ENCODE measurements at places on chromosomes 5 and 9.

DNA sequence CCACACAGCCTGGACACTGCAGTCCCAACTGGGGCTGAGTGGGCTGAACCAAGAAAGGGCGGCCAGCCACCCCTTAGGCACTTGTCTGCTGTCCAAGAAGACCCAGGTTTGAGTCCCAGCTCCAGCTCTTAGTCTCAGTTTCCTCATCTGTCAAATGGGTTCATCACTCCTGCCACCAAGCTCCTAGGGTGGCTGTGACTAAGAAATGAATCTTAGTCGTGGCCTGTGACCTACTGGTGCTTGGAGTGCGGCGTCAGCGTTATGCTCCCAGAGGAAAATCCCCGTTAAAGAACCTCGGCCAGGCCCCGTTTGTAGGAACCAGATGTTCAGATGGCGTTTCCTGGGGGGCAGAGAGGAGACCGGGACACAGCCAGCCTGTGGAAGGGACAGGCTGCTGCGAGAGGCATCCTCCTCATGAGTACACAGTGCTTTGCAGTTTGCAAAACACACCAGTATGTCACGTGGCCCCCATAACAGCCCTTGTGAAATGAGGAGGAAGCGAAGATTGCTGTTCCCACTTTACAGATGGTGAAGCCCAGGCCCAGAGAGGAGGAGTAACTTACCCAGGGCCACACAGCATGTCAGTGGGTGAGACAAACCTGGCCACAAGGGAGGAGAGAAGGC is 3.3 kb downstream of the FIBCD1 start:
- no peak for DNase-seq

DNA sequence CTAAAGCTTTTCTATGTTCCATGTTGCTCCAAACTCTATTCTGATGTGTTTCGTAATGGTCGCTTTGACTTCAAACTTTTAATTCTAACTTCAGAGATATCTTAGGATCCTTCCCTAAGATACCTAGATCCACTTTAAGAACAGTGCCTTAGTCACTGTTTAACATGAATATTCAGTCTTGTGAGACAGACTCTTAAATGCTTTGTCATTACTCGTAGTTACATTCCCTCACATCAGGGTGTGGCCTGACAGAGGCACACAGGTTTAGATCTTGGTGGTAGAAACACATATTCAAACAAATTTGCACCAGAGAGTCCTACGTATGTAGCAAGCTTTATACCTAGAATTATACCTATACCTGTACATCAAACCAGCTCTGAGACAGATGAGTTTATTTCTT is 687.0 kb upstream of the C9orf72 start:
- DNase-seq = no peak

DNA sequence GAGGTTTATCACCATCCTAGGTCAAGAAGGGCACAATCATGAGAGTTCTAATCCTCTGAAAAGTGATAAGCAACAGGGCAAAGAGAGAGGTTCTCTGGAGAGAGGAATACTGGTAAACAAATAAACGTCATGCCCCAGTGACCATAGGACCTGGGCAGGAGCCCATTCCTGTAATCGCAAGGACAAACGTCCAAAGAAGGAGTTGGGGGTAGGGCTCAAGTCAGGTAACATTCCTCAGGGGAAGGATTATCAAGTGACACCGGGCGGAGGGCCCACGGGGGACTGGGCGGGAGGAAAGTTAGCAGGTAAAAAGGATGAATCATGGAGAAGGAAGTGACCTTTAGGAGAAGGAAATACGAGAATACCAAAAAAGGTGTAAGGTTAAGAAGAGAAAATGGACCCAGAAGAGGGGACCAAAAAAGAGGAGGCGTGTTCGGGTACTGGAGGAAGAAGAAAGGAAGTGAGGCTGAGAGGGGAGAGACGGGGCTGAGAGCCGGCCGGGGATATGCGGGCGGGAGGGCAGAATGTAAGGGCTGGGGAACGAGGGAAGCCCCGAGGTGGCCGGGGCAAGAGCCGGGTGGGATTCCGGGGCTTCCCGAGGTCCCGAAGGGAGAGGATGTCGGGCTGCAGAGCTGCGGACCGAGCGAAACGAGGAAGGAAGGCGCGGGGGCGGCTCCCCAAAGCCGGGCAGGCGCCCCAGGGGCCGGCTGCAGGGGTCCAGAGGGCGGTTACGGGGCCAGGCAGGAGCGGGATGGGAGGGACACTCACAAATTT is 583 bp downstream of the DIAPH1 start:
- DNase-seq = peak; percentile 79

GRCh38 chr5:62791059-62791458 is 212.4 kb downstream of the LRRC70 start:
- no peak for DNase-seq

- no peak for DNase-seq
These were observed 11.5 kb upstream of the SHOC1 start for GRCh38 chr9:111806259-111806658.

- DNase-seq = no peak
These were observed 100.2 kb upstream of the IL12B start for GRCh38 chr5:159430361-159431012.

DNA sequence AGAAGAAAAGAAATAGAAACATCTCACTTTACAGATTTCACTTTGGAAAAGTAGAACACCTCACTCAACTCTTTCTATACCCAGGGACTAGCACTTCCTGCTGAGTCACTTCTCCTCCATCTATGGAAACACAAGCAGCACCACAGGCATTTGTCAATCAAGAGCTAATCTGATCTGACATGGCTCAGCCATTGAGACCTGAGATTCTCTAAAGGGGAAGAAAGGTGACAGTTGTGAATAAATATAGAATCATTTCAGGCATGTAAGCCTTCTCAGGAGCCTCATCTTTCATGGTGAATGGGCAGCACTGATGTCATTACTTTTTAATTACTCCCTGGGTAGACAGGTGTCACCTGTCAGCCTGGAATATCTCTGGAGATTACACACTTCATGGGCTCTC is 559.8 kb downstream of the HINT1 start:
- DNase-seq = no peak

DNA sequence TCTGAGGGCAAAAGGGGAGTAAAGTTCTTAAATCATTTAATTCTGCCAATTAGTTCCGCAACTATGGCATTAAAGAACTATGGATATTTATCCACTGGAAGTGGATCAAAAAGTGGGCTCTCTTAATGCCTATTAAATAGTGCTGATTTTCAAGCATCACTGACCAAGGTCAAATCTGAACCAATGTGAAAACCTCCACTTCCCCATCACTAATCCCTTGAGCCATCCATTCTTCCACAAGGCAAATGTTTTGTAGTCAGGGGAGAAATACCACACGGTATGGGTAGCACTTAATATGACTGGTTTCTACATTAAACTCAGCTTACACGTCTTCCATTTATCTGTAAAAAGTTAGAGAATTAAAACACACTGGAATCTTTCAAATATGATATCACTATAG is 57.6 kb downstream of the MLLT3 start:
- no peak for DNase-seq

- no peak for DNase-seq
These were observed 30.8 kb upstream of the SLC12A2 start for GRCh38 chr5:128052780-128053179.

- DNase-seq = no peak
These were observed 384.7 kb upstream of the ZNF462 start for GRCh38 chr9:106478312-106478711.

DNA sequence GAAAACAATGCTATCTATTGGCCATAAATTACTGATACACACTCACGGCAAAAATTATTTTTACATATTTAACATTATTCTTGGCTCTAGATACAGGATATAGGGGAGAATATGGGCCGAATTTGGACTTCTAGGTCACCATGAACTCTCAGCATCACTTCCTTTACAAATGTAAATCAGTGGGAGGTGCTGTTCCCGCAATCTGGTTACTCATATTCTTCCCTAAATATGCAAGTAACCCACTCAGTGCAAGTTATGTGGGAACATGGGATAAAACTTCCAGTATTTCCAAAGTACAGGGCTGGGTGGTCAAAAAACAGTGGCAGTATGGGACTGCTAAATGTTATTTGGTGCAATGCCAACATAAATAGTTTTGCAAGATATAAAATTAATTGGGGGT is 145.6 kb downstream of the PPP2R2B start:
- no peak for DNase-seq

GRCh38 chr9:120532475-120532874 is 47.5 kb downstream of the CDK5RAP2 start:
- DNase-seq = no peak

GRCh38 chr5:140251527-140251973 is 51.4 kb downstream of the PFDN1 start:
- peak; percentile 79 for DNase-seq

DNA sequence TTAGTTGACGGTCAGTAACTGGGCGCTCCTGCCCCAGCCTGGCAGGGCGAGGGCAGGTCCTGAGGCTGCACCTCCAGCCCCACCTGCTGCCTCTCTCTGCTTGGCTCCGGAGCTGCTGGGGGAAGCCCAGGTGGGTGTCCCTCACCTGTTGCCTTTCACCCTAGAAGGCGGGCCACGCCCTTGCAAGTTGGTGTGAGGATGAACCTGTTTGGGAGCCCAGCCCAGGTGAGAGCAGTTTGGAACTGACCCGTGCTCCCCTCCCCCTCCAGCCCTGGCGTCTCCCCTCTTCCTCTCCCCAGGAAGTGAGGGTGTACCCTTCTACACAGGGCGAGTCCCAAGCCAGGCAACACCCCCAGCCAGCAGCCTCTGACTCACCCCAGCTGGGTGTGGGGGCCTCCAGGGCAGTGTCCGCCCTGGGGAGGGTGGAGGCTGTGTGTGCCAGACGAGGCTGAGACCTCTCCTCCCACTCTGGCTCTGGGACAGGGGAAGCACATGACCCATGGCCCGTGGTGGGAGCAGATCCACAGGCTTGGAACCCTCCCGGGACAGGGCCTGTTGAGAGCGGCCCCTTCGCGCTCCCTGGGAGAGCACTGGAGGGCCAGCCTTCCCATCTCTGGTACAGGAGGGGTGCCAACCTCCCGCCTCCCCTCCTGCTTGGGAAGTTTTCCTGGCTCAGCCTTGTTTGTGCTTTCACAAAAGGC is 10.4 kb downstream of the LRRC8A start:
- no peak for DNase-seq

DNA sequence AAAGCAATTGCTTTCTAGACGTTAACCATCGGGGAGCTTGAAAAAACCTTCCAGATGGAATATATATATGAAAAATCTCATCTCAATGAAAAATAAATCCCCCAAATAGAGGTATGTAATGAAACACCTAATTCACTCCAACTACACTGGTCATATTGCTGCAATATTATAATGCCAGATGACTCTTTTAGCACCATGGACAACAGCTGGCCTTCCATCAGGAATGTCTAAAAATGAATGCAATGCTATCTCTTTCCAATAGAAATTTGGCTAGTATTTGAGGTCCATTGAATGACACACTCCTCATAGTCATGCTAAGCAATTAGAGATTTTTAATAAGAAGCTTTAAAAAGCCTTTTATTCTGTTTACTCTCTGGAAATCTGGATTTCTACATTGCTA is 340.2 kb upstream of the BRINP1 start:
- no peak for DNase-seq

DNA sequence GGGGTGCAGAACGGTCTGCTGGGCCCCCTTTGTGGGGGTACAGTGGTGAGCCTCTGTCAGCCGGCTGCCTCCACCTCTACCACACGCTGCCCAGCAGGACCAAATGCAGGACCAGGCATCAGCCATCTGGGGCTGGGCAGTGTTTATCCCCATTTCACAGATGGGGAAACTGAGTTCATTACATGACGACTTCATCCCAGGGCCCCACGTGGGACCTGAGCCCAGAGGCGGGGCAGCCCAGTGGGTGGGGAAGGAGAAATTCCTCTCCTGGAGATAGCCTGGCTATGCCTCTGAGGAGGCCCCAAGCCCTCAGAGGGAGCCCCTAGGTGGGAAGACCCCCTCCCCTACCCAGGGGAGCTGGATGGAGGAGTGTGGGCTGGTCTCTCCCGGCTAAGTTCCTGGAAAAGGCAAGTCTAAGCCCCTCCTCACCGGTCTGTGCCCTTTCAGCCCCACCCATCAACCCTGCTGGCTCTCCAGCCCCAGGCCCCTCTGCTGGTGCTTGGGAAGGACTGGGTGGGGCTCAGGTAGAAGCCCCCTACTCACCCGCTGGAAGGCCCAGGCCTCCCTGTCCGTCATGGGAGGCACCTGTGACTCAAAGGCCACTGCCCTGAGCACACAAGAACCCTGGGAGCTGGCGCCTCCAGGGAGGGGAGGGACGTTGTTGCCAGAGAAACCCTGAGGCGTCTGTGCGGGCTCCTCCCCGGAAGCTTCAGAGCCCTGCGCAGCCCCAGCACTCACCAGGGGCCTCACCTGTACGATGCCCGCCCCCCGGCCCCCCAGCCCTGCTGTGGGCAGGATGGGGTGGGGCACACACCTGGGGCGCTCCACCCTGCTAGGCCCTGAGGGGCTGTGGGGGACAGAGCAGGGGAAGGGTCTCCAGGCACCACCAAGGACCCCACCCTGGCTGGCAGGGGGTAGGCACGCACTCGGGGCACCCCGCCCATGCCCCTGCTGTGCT is 7.4 kb upstream of the CCDC187 start:
- no peak for DNase-seq

- no peak for DNase-seq
These were observed 24.4 kb upstream of the COL5A1 start for GRCh38 chr9:134617246-134617645.

DNA sequence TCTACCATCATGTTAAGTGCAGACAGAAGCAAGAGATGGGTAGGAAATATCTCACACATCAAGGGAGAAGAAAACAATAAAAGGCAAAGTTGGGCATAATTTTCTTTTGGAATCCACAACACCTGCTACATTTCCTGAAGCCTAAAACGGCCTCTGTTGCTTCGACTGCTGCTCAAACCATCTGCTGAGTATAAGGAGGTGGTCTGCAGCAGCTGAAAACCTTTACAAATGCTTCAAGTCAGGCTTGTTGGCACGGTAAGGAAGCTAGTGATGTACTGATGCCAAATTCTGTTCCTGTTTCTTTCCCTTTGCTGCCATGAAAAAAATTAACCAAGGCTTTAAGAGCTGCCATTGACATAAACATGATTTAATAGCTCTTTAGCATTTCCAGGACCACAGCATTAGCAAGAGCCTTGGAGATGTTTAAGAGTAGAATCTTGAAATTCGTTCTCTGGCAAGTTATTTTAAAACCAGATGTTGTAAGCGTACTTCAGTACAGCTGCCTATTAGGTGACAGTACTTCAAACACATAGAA is 75.6 kb downstream of the DMRTA1 start:
- DNase-seq = no peak

DNA sequence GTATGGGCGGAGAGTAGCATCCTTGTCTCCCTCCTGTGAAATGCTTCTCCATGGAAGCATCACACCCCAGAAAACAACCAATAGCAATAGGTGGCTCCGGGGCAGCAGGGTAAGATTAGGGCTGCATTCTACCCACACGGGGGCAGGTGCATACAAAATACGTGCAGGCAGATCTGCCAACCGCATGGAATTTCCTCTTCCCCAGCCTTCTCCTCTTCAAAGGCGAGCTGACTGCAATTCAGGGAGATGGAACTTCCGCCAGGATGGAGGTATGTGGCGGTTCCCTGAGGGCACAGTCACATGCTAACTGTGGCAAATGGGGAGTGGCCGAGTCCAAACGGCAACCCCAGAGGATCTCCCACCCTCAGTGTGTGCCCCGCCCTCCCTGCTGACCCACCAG is 81.5 kb downstream of the LMNB1 start:
- no peak for DNase-seq

- no peak for DNase-seq
These were observed 111.0 kb downstream of the GAPVD1 start for GRCh38 chr9:125372441-125373226.

Data from stimulated activated CD8-positive, alpha-beta memory T cell treated with anti-CD3 and anti-CD28 coated beads, Interleukin-4, amount 100 ng/mL, for 48 hours (primary cell).